Fibroblast of the aortic adventitia (primary cell): ENCODE measurements at places on chromosomes 3 and 15.

- DNase-seq = no peak
These were observed 151.7 kb upstream of the PTPRG start for GRCh38 chr3:61409638-61410037.

DNA sequence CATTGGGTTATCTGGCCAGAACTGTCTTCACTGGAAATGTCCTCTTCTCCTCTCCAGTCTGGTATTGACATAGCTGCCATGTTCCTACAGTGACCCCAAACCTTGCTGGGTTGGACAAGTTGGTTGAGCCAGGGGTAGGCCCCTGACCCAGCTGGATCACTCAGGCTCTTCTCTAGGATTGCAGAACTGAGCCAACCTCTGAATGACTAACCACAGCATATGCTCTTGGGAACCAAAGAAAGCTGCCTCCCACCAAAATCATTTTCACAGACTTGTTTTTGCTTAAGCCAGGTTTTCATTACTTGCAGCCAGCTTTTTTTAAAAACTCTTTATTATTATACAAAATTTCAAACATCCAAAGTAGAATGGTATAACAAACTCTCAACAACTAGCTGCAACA, 41.4 kb downstream of the FSIP1 start:
- peak; percentile 59 for DNase-seq

DNA sequence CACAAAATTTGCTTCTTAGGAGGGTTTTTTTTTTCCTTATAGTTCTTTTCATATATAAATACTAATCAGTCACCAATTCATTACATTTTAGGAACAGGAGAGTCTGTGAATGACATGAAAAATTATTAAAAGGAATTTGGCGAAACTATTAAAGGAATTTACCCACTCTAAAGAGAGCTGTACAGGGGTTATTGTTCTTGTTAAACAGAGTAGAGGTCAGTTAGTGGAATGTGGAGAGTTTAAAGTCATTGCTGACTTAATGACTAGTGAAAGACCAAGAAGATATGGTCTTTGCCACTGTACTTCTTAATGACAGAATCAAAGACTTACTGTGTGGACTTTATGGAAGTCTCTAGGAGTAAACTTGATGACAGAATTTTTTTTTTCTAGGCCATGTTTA, 333.6 kb upstream of the C2CD4B start:
- DNase-seq = no peak

- no peak for DNase-seq
These were observed 64.7 kb downstream of the ISG20 start for GRCh38 chr15:88703533-88703932.

DNA sequence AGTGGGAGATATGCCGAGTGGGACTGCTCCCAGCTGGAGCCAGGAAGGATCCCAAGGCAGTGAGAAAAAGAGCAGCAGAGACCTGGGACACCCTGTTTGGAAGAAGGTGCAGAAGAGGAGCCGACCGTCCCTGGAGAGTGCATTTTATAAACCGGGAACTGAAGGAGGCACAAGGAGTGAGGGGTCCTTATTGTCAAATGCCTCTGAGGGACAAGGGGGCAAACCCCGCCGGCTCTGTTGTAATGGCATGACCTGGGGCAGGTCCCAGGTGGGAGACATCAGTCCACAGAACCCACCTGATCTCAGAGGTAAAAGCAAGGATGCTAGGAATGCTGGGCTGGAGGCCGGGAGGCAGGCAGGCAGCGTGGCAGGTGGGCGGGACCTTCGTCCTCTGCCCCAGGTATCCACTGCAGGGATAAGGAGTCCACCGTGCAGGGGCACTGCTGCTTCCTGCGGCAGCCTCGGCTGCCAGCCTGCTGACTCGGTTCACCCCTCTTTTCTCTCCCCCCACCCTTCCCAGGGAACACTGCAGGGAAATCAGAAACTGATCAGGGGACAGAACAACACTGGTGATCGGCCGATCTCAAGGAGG, 26.9 kb downstream of the ADAMTS17 start:
- no peak for DNase-seq

- no peak for DNase-seq
These were observed 100.8 kb downstream of the NEO1 start for GRCh38 chr15:73153024-73153423.

- no peak for DNase-seq
These were observed 22.9 kb downstream of the MBNL1 start for GRCh38 chr3:152291649-152292066.

- peak; percentile 74 for DNase-seq
These were observed 16.8 kb upstream of the FBLN2 start for GRCh38 chr3:13532085-13532484.

DNA sequence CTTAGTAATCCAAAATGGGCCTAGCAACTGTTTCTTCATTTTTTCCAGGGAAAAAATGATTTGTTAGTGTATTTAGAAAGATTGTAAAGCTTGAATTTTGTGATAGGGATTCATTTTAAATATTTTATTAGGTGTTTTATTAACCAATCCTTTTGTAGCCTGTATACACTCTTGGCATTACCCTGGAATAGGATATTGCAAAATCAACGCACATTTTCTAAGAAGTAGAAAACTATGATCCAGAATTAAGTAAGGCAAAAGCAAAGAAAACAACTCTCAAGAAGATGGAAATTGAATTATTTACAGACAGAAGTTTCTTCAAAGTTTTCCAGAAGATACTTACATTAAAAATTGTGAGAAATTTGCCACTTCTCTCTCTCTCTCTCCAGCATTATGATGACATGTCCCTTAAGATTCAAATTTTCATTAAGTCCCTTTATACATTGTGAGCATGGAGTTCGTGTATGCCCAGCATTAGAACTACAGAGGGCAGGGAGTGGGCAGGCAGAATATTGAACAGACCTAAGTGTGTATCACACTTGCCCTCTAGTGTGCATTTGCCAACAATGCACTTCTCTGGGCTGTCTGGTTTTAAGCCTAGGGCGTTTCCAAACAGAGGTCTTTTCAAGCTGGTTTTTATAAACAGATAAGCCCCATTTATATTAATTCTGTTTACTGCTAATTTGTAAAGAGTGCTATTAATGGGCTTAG, 28.5 kb upstream of the CMSS1 start:
- DNase-seq = peak; percentile 82

- DNase-seq = no peak
These were observed 9.1 kb downstream of the KCNMB2 start for GRCh38 chr3:178545337-178545736.

DNA sequence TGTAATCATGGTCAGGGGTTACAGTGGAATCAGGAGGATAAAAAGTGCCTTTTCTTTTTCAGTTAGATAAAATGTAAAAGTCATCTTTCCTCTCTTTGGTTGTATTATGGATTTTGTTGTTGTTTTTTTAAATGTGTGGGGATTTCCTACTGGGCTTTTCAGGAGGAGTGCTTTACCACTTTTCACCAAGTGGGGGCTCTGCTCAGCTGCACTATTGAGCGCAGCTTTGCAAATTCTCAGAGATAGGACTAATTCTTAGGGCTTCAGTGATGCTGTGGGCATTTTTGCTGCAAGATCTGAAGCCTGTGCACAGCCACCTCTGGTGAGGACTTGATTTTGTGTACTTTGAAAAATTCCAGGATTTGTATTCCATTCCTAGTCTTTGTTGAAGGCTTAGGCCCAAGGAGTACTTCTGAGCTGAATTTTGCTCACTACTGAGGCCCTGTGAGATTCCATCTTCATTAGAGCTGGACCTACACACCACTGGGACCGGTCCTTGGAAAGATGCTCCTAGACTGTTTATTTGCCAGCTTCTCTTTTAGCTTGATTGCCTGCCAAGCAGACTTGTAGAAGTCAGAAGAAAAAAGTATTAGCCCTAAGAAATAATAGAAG, 7.5 kb downstream of the GNB5 start:
- peak; percentile 60 for DNase-seq

DNA sequence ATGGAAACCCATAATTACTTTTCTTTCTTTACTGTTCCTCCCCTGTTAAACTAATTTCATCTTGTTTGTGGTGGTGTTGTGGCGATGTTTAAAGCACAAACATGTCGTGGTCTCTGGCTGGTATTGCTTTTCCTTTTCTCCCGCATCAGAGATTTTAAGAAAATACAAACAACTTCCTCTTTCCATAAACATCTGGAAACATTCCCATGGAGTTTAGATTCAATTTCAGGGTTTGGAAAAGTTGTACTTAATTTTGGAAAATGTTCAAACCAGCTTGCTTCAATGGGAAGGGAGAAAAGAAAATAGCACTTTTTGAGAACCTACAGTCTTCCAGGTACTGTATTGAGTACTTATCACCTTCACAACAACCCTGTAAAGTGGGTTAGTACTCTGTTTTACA, 30.4 kb downstream of the STARD9 start:
- no peak for DNase-seq

- no peak for DNase-seq
These were observed 20.1 kb downstream of the RAB43 start for GRCh38 chr3:129101370-129102138.

DNA sequence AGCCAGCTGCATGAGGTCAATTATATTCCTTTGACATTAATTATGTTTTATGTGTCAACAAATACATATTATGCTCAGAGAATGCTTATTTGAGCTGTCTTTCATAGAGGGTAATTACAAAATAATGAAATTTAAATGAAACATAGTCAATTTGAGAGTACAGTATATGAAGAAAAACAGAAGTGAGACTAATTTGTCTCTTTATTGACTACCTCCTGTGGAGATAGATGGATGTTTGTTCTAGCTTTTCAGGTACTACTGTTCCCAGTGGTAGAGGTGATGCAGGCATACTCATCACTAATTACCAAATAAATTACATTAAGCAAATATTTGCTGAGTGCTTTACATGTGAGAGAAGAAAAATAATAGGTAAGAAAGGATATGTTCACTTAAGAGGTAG, 1129.6 kb downstream of the OTOL1 start:
- DNase-seq = no peak

- peak; percentile 84 for DNase-seq
These were observed at the start of gene LAMB2 for GRCh38 chr3:49132437-49133225. TSS of gene LAMB2 (minus strand) at chr3:49133050. CDS start at chr3:49132867, 183 bp downstream.

- DNase-seq = peak; percentile 83
These were observed 36.1 kb downstream of the IGF1R start for GRCh38 chr15:98684436-98684835.

GRCh38 chr3:98801043-98801747, 38.1 kb downstream of the ST3GAL6 start:
- no peak for DNase-seq

GRCh38 chr3:117473981-117474538, 764.5 kb downstream of the TUSC7 start:
- DNase-seq = no peak

DNA sequence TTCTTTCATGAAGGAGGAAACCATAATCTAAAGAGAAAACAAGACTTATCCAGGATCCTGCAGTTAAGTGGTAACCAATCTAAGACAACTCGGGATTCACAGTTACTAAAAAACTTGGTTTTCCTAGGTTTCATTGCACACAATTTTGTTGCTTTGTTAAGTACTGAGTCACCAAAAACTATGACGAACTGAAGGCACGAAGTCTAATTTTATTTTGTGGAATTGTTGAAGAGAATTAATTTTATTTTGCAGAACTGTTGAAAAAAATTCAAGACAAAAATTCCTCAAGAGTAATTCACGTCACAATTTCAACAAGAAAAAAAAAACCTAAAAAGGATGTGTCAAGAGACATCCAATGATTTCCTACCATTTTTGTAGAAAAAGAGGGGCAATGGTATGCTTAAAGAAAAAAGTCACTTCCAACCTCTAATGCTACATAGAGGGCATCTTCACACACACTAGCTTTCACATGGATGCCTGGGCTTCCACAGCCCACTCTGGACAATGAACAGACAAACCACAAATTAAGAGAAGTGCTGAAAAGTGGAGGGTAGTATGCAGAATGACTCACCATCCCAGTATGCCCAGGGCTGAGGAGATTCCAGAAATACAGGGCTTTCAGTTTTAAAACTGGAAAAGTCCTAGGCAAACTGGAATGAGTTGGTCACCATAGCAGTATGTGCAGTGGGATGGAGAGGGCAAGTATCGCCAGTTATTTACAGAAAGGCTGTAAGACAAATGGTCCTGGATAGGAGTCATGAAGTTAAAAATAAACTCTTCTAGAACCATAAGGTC, 29.2 kb downstream of the PLOD2 start:
- peak; percentile 89 for DNase-seq

- DNase-seq = no peak
These were observed 230.3 kb downstream of the ATP8B4 start for GRCh38 chr15:49888734-49889133.

DNA sequence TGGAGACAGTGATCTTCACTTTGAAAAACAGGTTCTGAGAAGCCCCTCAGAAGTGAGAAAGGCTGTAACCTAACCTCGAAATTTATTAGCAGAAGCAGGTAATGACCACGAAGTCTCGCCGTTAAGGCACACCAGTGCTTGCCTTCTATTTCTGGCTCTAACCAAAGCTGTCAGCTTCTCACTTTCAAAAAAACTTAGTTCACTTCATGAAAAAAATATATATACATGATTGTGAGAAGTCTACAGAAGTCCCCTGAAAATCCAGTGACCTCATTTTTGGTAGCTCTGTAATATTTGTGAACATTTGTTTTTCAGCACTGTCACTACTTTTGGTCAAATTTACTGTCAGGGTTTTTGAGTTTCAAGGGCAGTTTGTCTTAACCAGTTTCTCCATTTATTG, 19.1 kb upstream of the AKAP13 start:
- no peak for DNase-seq

DNA sequence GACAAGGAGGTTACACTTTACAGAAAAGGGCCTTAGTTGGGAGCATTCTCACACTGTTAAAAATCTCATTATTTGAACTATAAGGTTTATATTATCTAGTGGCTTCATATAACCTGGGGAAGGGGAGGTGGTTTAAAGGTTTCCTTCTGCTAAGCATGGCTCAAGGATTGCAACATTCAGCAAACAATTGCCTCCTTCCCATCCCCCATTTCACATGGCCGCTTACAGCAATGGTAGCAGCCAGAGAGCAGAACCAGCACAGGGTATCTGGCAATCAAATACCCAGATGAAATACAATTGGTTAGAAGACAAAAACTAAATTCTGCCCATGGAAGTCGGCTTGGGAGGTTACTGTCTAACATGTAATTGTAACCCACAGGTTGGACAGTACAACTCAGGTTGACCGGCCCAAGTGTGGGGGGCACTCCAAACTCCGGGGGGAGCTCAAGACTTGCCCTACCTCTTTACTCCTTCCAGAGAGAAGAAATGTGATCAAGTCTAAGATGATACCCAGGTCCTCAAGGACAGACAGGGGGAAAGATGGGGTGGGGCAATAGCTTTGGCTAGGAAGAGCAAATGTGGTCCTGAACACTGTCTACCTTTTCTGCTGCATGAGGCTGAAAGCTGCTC, 15.5 kb downstream of the ETV5 start:
- DNase-seq = no peak

DNA sequence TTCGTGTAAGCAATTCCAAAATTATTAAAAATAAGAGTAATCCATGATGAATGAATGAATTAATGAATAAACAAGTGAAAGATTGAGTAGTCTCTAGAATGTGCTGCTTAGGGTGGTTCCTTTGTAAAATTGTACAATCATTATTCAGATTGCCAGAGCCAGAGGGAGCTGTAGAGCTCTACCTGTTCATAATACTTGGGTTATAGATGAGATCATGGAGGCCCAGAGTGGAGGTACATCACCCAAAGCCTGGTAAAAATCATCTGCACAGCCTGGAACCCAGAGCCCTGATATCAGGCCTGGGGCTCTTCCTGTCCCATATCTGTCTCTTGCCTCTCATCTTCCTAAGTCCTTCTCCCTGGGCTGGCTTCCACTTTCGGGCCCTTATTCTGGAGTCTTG, 297.2 kb downstream of the RPLP1 start:
- no peak for DNase-seq

- peak; percentile 28 for DNase-seq
These were observed 130.6 kb upstream of the SEMA6D start for GRCh38 chr15:47586653-47587224.
